ENCODE measurements at places on chromosomes 1 and 21. TPM values are rescaled to one million over a fixed set of nuclear protein-coding genes. Genes with fewer than 3 reads are reported as not detected.

GRCh38 chr1:206911064-206911663, 10.6 kb downstream of the FCMR start:
- no peak for DNase-seq

- DNase-seq: no peak
Measured at GRCh38 chr1:156146769-156147405, 6.5 kb upstream of the SEMA4A start.

DNA sequence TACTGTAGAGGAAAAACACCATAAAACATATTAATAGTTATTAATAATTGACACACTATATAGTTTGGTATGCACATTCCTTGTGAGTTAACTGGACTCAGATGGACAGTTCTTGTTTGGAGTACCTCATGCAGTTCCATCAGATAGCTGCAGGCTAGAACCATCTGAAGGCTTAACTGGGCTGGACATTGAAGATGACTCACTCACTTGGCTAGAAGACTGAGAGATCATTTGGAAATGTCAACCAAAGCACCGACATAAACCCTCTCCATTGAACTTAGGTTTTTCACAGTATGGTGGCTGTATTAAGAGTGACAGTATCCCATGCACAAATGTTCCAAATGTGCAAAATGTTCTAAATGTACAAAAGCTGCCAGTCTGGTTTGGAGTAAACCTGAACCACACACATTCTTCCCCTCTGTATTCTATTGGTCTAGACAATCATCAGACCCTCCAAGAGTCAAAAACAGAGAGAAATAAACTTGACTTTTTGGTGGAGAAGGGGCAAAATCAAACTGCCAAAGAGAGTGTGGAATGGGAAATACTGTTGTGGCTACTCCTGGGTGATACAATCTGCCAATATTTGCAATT, 708.4 kb downstream of the KCNT2 start:
- no peak for DNase-seq

GRCh38 chr1:115706587-115707425, 61.7 kb downstream of the CASQ2 start:
- DNase-seq: no peak

DNA sequence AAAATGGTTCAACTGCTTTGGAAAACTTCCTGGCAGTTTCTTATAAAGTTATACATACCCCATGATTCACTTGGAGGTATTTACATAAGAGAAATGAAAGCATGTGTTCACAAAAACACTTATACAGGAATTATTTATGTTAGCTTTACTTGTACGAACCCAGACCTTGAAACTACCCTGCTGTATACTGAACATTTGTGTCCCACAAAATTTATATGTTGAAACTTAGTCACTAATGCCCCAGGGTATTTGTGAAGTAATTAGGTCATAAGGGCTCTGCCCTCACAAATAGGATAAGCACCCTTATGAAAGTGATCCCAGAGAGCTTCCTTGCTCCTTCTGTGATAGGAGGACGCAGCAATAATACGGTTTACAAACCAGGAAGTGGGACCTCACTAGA, 42.7 kb upstream of the B3GALT2 start:
- DNase-seq: no peak

DNA sequence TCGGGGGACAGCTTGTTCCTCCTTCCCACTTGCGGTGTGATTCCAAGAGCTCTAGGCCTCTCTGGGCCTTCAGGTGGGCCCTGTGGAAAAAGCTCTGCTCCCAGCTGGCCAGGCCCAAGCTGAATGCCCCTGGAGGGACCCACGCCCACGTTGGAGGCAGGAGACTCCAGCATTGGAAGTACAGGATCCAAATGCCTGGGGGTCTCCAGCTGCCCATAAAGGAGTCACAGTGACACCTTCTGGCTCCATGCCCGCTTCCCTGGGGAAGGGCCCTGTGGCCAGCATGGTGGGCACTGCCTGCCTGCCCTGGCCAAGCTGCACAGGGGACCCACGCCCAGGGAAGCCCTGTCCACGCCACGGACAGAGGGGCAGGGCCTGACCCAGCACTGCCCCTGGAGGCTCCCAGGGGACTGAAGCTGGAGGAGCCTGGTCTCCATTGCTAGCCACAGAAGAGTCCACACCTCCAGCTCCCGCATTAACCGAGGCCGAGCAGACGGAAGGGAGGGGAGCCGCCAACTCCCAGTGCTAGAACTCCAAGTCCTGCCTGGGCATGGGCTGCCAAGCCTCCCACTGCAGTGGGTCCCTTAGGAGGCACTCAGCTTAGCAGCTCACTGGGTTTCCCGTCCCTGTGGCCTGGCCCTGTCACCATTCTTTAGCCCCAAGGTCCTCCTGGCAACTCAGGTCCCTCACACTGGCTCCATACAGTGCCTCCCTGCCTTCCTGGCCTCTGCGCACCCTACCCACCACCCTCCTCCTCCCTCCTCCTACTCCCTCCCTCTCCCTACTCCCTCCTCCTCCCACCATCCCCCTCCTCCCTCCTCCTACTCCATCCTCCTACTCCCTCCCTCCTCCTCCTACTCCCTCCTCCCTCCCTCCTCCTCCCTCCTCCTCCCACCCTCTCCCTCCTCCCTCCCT, 41.9 kb downstream of the WNT9A start:
- DNase-seq: no peak

GRCh38 chr1:42170779-42171621, 6.5 kb upstream of the GUCA2A start:
- no peak for DNase-seq

DNA sequence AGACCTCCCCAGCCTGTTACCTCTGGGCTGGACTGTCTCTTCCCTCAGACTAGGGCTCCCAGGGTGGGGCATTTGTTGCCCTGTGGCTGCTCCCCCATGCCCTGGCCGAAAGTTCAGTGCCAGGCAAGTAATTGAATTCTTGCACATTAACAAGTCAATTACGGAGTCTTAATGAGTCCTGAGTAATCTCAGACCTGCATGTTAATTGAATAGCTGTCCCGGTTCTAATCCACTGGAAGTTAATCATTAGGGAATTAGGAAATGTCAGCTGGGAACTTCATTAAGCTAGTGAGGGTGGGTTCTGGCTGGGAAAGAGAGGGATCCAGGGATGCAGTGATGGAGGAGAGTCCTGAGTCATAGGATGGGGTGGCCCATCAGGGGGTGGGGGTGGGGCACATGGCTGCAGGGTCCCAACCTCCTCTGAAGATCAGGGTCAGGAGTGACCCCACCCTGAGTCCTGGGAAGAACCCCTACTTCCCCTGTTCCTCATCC, 47.1 kb upstream of the CSF3R start:
- no peak for DNase-seq

DNA sequence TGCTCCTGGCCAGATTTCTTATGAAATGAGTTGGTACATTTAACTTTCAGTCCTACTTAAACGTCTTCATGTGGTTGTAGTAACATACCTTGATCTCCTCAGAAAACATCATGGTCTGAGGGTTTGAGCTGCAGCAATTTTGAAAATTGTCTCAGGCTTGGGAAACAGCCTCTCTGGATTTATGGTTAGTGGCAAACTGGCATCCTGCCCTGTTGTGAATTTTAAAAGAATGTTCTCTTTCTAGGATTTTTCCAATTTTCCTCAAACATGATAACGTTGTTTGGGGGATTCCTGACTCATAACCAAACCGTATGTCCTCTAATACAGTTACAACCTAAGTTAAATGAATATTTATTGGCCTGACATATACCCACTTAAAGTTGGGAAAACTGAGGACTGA, 624.4 kb downstream of the LMO4 start:
- no peak for DNase-seq

DNA sequence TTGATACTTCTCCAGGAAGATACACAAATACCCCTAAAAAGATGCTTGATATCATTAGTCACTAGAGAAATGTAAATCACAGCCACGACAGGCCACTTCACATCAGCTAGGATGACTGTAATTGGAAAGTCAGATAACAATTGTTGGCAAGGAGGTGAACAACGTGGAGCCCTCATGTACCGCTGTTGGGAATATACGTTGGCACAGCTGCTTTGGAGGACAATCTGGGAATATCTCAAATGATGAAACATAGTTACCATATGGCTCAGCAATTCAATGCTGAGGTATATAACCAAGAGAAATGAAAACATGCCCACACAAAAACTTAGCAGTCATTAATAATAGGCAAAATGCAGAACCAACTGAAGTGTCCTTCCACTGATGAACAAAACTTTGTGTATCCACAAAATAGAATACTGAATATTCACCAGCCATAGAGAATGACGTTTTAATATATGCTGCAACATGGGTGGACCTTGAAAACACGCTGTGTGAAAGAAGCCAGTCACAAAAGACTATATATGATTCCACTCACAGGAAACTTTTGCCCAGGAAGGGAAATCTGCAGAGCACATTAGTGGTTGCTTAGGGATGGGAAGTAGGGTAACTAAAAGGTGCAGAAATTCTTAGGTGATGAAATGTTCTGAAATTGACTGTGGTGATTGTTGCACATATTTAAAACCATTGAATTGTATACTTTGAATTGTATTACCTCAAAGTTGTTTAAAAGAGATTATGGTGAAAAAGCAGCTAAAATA, 95.4 kb downstream of the AHCTF1 start:
- DNase-seq: no peak

GRCh38 chr1:159868766-159869165, 6.3 kb upstream of the VSIG8 start:
- DNase-seq: no peak

- DNase-seq: no peak
Measured at GRCh38 chr1:221810406-221810805, 68.5 kb upstream of the DUSP10 start.

DNA sequence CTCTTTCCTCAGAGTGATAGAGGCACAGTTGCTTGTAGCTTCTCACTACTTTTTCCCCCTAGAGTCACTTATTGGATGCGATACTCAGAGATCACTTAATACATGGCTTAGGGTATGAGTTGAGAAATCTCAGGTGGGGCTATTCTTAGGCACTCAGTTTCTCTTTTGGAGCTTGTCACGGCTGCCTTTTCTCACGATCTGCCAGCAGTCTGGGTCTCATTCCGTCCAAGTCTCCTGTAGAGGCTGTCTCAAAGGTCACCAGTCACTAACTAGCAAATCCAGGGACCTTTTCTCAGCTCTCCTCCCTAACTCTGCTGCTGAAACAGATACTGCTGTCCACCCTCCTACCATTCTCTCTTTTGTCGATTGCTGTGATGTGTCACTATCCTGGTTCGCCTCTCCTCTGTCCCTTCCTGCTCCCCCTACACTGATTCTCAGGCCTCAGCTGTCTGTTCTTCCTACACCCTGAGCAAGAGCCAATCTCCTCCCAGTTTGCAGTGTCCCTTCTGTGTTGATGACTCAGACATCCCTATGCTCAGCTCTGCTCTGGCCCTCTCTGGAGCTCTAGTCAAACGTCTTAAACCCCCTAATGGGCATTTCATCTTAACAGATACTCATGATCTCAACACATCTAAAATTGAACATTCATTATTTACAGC, 12.4 kb downstream of the ATP1A2 start:
- no peak for DNase-seq

The OR2T29 gene
- total RNA-seq: not detected

The PDZK1IP1 gene
- not detected for total RNA-seq

The FCER1A gene
- not detected for total RNA-seq

The DHRS3 gene
- 95.2 TPM for total RNA-seq

The UFC1 gene
- 91.5 TPM for total RNA-seq

The KDF1 gene
- total RNA-seq: not detected
